ENCODE measurements at places on chromosomes 11 and 22.

DNA sequence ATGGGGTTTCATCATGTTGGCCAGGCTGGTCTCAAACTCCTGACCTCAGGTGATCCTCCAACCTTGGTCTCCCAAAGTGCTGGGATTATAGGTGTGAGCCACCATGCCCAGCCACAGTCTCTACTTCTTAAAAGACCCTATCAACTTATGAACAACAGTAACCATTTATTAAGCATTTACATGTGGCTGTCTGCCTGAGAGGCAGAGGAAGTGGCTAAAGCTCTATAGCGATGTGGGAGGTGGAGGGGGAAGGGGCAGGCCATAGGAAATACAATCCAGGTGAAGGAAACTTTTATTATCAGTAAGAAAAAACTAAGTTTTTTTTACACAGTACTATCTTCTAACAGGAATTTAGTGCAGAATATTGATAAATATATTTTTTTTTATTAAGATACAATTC lies 87.8 kb upstream of the PHOX2A start:
- no peak for DNase-seq

DNA sequence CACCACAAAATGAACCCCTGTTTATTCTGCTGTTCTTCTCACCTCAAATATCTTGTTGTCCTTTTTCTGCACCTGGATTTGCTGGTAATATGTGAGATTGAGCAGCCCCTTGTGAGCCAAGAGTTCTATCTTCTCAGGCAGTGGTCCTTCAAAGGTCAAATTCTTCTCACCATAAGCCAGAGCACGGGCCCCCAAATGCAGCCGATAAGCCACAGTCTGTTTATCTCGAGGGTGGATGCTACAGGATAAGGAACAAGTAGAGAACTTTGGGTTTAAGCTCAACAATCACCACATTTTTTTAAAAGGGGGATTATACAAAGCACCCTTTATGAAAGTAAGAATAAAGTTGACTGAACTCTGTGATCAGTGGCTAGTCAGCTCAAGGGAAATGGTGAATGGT lies 15.8 kb downstream of the TBRG1 start:
- DNase-seq = no peak

DNA sequence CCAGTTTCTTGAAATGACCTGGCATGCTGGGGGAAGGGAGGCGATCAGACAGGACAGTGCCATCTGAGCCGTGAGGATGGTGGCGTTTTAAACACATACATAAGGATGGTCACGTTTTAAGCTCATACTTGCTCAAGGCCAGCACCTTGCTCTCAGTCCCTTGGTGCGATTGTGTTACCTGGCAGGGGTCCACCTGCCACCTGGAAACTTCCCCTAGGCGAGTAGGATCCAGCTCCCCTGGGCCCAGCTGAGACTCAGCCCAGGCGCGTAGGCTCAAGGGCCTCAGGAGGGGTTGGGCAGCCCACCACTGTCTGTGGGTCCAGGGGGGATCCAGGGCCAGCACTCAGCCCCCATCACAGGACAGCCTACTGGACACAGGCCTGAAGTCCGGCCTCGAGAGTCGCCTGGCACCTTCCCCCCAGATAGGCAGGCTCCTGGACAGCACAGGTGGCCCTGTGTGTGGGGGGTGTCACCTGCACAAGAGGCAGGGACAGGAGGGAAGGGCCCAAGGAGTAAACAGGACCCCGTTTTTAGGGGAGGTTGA lies 185.8 kb downstream of the BRD1 start:
- DNase-seq = no peak

DNA sequence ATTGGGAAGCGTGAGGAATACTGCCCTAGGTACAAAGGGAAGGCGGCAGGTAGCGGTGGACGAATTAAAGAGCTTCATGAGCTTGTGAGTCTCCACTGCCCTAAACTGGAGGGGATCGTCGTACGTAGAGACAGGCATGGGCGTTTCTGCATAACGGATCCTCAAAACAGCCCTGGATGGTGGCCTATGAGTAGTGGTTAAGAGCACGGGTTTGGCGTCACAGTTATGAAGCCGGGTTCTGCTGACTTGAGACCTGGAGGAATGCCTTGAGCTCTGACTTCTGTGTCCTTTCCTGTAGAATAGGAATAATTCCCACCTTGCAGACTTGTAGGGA lies 335 bp downstream of the TMEM138 start:
- peak; percentile 56 for DNase-seq

DNA sequence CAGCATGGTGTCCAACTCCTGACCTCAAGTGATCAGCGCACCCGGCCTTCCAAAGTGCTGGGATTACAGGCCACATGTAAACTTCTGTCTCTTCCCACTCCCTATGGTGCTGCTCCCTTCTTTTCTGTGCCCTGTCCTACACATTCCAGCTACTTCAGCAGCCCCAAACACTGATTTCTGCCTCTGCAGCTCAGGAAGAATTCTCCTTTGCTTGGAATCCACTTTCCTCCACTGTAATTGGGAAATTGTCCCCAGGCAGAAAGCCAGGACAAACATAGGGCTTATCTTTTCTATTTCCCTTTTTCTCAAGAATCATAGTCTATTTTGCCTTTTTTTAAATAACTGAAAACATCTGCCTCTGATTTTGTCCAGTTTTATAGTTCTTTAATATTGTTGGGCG lies 21.3 kb upstream of the DRG1 start:
- no peak for DNase-seq

- no peak for DNase-seq
Measured at GRCh38 chr22:45246060-45246985, 5.6 kb upstream of the KIAA0930 start.

DNA sequence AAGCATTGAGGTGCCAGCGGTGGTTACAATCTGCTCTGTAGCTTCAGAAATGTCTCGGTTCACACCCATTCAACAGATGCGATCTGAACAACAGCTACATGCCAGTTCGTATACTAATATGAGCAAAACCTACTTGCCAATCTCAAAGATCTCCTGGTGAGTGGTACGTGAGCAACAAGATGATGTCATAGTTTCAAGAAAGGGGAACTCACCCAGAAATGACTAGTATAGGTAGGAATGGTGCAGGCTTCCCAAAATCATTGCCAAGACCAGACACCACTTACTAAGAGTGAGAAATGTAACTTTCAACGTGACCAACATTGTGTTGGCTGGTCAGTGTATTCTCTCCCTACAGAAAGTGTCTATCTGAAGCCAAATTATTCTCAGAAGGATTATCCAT lies 31.1 kb downstream of the OR6Q1 start:
- DNase-seq = no peak

DNA sequence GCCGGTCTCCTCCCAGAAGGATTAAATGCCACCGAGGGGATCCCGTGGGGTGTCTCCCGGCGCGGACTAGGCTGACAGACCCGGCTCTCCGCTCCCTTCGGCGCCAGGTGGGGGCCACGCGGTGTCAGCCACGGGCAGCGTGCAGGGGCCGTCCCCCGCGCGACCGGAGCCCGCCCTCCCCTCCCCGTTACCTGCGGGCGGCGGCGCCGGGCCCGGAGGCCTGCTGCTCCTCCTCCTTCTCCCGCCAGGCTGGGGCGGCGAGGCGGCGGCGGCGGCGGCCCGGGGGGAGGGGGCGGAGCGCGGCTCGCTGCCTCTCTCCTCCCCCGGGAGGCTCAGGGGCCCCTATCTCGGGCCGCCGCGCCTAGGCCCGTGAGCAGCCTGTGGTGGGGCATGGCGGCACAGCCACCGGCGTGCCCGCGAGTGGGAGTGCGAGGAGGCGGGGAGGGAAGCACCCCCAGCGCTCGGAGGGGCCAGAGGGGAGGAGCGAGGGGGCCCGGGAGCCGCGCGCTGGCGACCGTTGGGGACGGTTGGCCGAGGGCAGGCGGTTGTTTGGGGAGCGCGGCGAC lies 450 bp downstream of the ZBTB44 start:
- no peak for DNase-seq

DNA sequence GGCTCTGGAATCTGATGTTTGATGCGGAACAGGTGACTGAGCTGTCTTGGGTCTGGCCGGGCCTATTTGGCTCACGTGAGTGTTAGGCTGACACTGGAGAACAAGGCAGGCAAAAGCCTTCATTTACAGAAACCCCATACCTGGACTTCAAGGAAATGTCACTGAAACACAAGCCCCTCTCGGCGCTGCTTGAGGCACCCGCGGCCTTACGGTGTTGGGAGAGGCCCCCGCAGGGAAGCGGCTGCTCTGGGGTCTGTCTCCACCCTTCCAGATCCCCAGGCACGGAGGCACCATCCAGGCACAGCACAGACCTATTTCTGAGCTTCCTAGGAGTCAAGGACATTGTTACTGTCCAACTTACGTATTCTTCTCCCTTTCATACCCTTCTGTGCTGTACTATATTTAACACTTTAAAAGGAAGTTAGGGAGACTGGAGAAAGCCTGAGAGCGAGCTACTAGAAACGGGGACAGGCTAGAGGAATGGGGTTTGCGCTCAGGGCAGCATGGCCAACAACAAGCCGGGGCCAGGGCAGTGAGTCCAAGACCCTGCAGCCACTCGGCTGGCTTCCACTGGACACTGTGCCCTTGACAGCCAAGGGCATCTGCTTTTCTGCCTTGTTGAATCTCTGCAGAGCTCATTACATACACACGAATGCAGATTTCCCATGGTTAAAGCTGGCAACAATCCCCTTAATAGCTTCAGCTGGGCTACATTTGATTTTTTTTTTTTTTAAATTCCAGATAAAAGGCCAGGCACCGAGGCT lies 23.8 kb downstream of the DRD4 start:
- no peak for DNase-seq

- no peak for DNase-seq
Measured at GRCh38 chr11:32569313-32569881, 14.2 kb upstream of the EIF3M start.
